ENCODE measurements at places on chromosomes 2 and 18.

- no peak for DNase-seq
Measured at GRCh38 chr2:213678437-213679218, 394.4 kb downstream of the SPAG16 start.

- DNase-seq, result no peak
Measured at GRCh38 chr2:195106681-195107380, 550.2 kb upstream of the SLC39A10 start.

GRCh38 chr18:73691118-73691517, 456.5 kb downstream of the FBXO15 start:
- no peak for DNase-seq

- no peak for DNase-seq
Measured at GRCh38 chr2:6167592-6168138, 475.5 kb downstream of the SOX11 start.

GRCh38 chr18:76522122-76522503, 27.1 kb upstream of the ZNF516 start:
- DNase-seq, result no peak

DNA sequence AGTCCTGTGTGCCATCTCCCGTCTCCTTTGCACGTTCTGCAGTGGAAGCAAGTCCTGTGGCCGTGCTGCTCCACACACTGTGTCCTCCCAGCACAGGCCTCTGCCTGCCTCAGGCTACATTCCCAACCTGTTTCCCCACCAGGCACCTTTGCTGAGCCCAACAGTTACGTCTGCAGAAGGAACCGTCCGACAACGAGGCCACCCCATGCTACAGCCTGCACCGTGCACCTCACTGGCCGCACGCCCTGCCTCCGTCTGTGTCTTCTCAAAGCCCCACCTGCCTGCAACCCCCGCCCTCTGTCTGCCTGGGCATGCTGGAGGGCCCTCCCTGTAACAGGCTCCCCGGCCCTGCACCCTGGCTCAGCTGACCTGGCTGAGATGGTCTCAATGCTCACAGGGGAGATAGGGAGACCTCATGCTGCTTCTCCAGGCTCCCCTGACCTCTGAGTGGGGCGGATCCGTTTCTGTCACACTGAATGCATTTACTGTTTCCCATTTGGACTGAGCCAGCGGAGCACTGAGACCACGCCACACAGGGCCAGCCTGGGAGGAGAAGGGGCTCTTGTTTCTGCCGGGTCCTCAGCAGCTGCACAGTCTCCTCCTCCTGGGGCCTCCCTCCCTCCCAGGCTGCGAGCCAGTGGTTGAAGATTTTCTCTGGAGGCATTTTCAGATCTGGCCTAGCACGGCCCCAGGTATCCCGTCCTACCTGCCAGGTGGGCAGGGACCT, 109.1 kb upstream of the OTOS start:
- DNase-seq, result no peak

- DNase-seq, result no peak
Measured at GRCh38 chr2:235330775-235331451, 162.9 kb upstream of the AGAP1 start.

GRCh38 chr18:8813611-8814010, 108.3 kb downstream of the MTCL1 start:
- DNase-seq, result no peak

DNA sequence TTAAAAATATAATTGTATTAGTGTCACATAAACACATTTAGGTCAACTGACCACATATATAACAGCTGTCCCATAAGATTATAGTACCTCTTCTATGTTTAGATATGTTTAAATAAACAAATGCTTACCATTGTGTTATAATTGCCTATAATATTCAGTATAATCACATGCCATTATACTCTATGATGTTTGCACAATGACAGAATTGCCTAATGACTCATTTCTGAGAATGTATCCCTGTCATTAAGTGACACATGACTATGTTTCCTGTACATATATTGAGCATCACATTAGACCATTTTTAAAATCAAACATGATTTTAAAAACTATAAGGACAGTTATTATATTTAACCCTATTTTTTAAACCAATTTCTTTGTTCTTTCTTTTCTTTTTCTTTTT, 89.8 kb downstream of the HS6ST1 start:
- no peak for DNase-seq

GRCh38 chr2:11754700-11755015, 8.2 kb downstream of the LPIN1 start:
- DNase-seq, result no peak

DNA sequence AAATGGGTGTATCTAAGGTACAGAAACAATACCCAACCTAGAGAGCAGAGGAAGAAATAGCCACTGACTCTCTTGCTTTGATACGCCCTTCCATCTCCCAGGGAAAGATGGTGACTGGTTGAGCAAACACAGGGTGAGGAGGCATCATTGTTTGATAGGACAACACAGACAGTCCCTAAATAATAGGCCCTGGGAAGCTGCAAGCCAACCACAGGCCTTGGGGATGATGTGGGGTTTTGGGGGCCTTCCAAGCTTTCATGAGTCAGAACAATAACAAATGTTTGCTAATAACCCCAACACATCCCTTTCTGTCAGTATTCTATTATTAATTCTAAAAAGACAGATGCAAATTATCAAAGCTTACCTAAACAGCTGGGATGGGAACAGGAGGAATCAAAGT, 9.8 kb downstream of the LGALSL start:
- DNase-seq, result no peak

- no peak for DNase-seq
Measured at GRCh38 chr2:155377266-155377680, 678.8 kb downstream of the KCNJ3 start.

- DNase-seq, result no peak
Measured at GRCh38 chr2:34291076-34291475, 692.0 kb upstream of the FAM98A start.
